Muscle of leg (tissue), 16 donors: ENCODE measurements at places on chromosomes 3 and 15.
A peak's percentile ranks its signal among the peaks of the same experiment; 100 is the strongest.

- H3K4me3 ChIP-seq = no peak overlapping the region
- DNase-seq = no peak
- no peak overlapping the region for H3K27ac ChIP-seq
- H3K36me3 ChIP-seq = no peaks in the 10 kb centered on the region
- H3K4me1 ChIP-seq = no peaks in the 10 kb centered on the region
Observed at GRCh38 chr3:49566312-49566711, 12.0 kb downstream of the BSN start.

DNA sequence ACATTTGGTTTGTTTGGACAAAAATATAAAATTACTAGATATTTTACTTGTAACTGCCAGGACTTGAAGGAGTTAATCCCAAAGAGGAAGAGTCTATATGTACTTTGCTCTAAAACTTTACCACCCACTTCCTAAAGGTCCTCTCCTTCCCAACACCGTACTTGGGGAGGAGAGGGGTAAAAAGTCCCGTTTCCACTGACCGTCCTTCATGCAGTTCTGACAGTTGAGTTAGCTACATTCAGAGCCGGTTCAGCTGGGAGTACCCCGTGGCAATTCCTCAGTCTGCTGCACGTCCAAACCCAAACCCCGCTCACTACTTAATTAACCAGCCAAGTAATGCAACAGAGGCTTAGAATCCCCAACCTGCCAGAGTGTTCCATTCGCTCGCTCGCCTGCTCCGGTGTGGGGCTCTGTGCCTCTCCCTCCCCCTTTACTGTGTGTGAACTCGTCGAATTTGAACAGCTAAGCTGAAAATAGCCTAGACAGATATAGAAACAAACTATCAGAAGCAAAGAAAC lies 519.7 kb downstream of the FOXP1 start:
- H3K4me3 ChIP-seq = peak overlapping the region; percentile 78
- DNase-seq = peak; percentile 68
- peaks cover 18% of the 10 kb centered on the region for H3K4me1 ChIP-seq
- H3K27ac ChIP-seq = peak overlapping the region; percentile 89

DNA sequence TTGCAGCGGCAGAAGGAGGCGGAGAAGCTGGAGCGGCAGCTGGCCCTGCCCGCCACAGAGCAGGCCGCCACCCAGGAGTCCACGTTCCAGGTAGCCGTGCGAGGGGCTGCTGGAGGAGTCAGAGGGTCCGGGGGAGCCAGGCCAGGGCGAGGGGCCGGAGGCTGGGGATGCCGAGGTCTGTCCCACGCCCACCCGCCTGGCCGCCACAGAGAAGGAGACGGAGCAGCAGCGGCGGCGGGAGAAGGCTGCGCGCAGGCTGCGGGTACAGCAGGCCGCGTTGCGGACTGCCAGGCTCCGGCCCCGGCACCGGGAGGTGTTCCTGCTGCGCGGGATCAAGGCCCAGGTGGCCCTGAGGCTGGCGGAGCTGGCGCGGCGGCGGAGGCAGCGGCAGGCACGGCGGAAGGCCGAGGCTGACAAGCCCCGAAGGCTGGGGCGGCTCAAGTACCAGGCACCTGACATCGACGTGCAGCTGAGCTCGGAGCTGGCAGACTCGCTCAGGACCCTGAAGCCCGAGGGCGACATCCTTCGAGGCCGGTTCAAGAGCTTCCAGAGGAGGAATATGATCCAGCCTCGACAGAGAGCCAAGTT lies 625.0 kb downstream of the MCTP2 start:
- H3K27ac ChIP-seq = no peak overlapping the region
- no peak overlapping the region for H3K4me3 ChIP-seq
- H3K27me3 ChIP-seq = no peaks in the 10 kb centered on the region
- DNase-seq = no peak

- DNase-seq = peak; percentile 22
- H3K27me3 ChIP-seq = no peaks in the 10 kb centered on the region
Observed at GRCh38 chr3:25856902-25857518, 67.1 kb downstream of the OXSM start.

DNA sequence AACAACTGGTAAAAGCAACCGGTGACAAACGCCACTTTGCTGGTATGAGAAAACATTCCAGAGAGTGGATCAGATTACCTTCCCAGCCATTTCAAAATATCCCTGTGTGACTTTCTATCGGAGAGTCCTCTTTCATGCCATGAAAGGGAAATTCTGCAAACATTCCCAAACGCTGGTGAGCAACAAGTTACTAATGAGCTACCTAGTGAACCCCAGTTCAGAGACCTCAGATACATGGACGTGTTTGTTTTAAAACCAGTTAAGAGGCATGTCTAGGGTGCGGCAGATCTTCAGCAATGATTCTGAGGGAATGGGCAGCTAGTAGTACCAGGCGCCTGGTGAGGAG lies 418.2 kb upstream of the NR2F2 start:
- DNase-seq = peak; percentile 15
- no peaks in the 10 kb centered on the region for H3K27me3 ChIP-seq
- H3K4me3 ChIP-seq = no peak overlapping the region
- no peaks in the 10 kb centered on the region for H3K4me1 ChIP-seq
- no peak overlapping the region for H3K27ac ChIP-seq

GRCh38 chr3:134353171-134353825 lies 20.9 kb downstream of the AMOTL2 start:
- no peak for DNase-seq
- H3K4me1 ChIP-seq = peaks cover 78% of the 10 kb centered on the region
- no peak overlapping the region for H3K4me3 ChIP-seq
- H3K27me3 ChIP-seq = no peaks in the 10 kb centered on the region
- peak overlapping the region; percentile 67 for H3K27ac ChIP-seq
- H3K36me3 ChIP-seq = peaks cover 64% of the 10 kb centered on the region

DNA sequence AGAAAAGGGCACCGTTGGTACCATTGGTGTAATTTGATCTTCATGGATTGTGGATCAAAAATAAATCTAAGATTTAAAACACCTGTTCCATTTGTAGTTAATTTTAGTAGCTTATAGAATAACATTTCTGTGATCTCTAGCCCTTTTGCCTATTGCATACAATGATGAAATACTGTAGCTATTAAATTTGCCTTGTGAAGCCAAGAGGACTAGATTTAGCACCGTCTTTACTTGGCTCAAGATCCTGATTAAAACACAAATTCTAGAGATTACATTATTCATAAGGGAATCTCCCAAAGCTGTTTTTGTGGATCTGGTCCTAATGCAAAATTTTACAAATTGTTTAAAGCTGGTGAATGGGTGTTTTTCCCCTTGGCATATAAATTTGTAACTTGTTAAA lies 8.2 kb downstream of the TBC1D23 start:
- no peaks in the 10 kb centered on the region for H3K36me3 ChIP-seq
- no peak overlapping the region for H3K27ac ChIP-seq
- H3K4me1 ChIP-seq = peaks cover 2% of the 10 kb centered on the region
- H3K27me3 ChIP-seq = no peaks in the 10 kb centered on the region
- no peak overlapping the region for H3K4me3 ChIP-seq

GRCh38 chr3:6717026-6717943 lies 143.6 kb upstream of the GRM7 start:
- no peak for DNase-seq
- H3K36me3 ChIP-seq = no peaks in the 10 kb centered on the region
- no peak overlapping the region for H3K27ac ChIP-seq
- no peaks in the 10 kb centered on the region for H3K27me3 ChIP-seq

GRCh38 chr3:183188895-183189462 lies 26.4 kb upstream of the LAMP3 start:
- H3K27me3 ChIP-seq = no peaks in the 10 kb centered on the region
- no peaks in the 10 kb centered on the region for H3K4me1 ChIP-seq
- H3K36me3 ChIP-seq = no peaks in the 10 kb centered on the region
- H3K4me3 ChIP-seq = no peak overlapping the region

DNA sequence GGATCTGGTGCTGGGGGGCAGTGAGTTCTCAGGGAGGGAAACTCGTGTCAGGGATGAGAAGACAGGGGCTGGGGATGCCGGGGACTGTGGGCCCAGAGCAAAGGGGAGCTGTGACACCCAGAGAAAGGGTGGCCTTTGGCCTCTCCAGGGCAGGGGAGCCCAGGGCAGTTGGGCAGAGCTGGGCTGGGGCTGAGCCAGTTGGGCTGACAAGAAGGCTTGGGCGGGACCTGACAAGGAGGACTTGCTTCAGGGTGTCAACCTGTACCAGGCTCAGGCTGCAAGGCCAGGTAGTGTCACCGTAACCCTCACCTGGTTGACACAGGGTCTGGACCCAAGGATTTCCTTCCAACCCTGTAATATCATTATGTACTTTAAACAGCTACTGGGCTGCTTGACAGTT lies 13.2 kb upstream of the ANPEP start:
- H3K27me3 ChIP-seq = no peaks in the 10 kb centered on the region
- no peak overlapping the region for H3K27ac ChIP-seq
- no peak for DNase-seq

GRCh38 chr3:64260431-64260830 lies 35.2 kb upstream of the PRICKLE2 start:
- H3K36me3 ChIP-seq = no peaks in the 10 kb centered on the region
- H3K27ac ChIP-seq = peak overlapping the region; percentile 40
- no peaks in the 10 kb centered on the region for H3K27me3 ChIP-seq
- H3K4me1 ChIP-seq = peaks cover 20% of the 10 kb centered on the region

DNA sequence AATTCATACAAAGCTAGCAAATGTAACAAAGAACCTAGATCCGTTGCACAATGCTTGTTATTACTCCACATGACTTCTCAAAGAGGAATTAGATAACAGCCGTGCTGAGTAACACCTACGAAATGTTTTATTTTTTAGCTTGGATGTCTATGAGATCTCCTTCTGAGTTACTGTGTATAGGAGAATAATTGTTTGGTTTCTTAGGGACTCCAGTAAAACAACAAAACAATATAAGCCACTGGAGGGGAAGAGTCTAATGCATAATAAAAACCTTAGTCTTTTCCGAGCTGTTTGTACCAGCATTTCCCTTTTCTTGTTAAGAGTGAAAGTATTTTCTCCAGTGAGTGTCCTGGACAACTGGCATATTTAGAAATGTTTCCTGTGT lies 15.6 kb downstream of the SNAP23 start:
- H3K36me3 ChIP-seq = peaks cover 16% of the 10 kb centered on the region
- no peak overlapping the region for H3K27ac ChIP-seq
- DNase-seq = no peak

GRCh38 chr15:78481917-78482316 lies 25.5 kb upstream of the HYKK start:
- H3K36me3 ChIP-seq = peaks cover 45% of the 10 kb centered on the region
- H3K27me3 ChIP-seq = no peaks in the 10 kb centered on the region
- DNase-seq = no peak
- no peak overlapping the region for H3K27ac ChIP-seq
- H3K4me1 ChIP-seq = no peaks in the 10 kb centered on the region
- no peak overlapping the region for H3K4me3 ChIP-seq

DNA sequence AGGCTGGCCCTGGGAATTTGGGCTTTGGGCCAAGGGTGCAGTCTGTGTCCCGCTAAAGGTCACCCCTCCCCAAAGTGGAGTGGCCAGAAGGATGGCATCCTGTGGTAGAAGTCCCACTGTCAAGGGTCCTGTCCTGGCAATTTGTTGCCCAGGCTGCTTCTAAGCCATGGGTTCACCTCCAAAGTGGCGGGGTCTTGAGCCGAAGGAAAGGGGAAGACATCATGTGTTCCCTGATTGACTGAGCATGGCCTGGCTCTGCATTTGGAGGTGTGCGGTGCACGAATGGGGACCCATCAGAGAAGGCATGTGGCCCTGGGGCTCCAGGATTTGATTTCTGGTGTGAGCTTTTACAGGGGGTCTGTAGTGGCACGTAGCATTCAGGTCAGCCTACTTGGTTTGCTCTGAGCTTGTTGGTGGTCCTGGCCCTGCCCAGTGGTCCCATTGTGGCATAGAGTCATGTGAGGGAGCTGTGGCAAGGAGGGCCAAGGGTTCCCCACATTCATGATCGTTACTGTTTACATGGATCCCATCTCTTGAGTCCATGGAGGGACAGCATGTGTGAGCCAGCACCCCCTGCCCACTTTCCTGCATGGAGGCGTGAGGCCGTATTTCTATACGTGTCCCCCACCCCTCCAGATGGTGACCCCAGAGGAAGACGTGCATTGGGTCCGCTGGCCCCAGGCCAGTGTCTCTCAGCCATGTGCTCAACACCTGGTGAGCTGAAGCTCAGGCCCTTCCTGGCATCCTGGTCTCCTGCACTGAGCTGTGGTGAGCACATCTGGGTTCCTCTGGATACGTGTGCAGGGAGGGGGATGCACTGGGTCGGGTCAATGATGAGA lies 225.1 kb downstream of the SNRPN start:
- H3K27me3 ChIP-seq = no peaks in the 10 kb centered on the region
- H3K36me3 ChIP-seq = no peaks in the 10 kb centered on the region
- no peaks in the 10 kb centered on the region for H3K4me1 ChIP-seq
- H3K4me3 ChIP-seq = no peak overlapping the region
